ENCODE measurements at places on chromosomes 3 and 15.

DNA sequence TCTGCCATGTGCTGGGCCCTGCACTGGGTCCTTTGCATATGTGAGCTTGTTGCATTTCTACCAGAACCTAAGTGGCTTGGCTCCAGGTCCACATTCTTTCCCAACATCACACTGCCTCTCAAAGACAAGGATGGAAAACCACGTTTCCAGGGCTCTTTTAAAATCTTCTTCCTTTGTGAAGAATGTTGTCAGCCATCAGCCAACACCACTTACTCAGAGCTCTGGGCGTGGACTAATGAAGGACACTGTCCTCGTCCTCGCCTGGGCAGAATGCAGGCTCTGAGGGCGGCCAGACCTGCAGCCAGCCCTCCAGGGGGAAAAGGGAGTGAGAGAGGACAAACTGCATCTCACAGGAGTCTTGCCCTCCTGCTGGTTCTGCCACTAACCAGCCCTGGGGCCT is 49.7 kb downstream of the MAGEF1 start:
- DNase-seq: peak; percentile 70

DNA sequence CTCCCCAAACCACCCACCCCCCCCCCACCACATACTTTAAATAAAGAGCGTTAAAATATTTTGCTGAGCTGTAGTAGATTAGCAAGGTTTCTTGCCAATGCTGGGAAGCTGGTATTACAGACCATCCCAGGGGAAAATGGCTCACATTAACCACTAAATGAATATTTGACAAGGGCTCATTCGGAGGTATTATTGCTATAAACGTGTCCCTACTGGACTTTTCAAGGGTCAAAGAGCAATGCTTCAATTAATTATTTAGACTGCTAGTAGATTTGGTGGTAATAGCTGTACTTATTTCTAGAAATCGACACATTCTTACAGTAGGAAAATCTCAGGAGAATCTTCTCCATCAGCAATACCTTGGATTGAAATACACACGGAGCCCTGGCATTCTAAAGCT is 5.2 kb downstream of the SOX2 start:
- DNase-seq: no peak

- DNase-seq: no peak
Measured at GRCh38 chr3:4850211-4850927, 128.9 kb upstream of the BHLHE40 start.

GRCh38 chr3:174202561-174202960 is 656.6 kb upstream of the NAALADL2 start:
- peak; percentile 41 for DNase-seq

- no peak for DNase-seq
Measured at GRCh38 chr3:120022729-120023128, 71.5 kb downstream of the GSK3B start.

Data from AG10803 (cell line).